HL-60 (cell line): ENCODE measurements at places on chromosomes 16 and 17.

DNA sequence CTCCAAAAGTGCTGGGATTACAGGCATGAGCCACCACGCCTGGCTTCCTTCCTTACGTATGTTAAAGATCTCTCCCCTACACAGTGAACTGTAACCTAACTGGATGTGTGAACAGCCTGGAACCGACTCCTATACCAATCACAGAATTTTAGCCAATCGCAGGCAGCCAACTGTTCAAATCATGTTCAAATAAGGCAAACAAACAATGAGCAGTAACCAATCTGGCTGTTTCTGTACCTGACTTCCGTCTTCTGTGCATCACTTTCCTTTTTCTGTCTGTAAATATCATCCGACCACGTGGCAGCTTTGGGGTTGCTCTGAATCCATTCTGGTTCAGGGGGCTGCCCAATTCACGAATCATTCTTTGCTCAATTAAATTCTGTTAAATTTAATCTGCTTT, 27.5 kb downstream of the TEKT5 start:
- no peak for DNase-seq

GRCh38 chr16:78513838-78514237, 414.4 kb downstream of the WWOX start:
- no peak for DNase-seq

DNA sequence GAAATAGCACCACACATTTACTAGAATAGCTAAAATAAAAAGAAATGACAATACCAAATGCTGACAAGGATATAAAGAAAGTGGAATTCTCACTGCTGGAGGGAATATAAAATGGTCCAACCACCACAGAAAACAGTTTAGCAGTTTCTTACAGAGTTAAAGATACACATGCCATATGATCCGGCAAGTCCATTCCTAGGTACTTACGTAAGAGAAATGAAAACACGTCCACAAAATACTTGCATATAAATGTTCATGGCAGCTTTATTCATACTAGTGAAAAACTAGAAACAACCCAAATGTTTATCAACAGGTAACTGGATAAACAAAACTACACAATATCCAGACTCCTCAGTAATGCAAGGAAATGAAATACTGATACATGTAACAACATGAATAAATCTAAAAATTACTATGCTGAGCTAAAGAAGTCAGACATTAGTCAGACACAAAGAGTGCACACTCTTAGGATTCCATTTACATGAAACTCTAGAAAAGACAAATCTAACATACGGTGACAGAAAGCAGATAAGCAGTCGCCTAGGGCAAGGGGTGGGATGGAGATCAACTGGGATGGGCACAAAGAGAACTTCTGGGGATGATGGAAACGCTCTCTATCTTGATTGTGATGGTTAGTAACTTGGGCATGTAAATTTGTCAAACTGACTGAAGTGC, 76.4 kb downstream of the SMG6 start:
- no peak for DNase-seq

GRCh38 chr16:77496934-77497333, 62.1 kb upstream of the ADAMTS18 start:
- DNase-seq, result no peak

DNA sequence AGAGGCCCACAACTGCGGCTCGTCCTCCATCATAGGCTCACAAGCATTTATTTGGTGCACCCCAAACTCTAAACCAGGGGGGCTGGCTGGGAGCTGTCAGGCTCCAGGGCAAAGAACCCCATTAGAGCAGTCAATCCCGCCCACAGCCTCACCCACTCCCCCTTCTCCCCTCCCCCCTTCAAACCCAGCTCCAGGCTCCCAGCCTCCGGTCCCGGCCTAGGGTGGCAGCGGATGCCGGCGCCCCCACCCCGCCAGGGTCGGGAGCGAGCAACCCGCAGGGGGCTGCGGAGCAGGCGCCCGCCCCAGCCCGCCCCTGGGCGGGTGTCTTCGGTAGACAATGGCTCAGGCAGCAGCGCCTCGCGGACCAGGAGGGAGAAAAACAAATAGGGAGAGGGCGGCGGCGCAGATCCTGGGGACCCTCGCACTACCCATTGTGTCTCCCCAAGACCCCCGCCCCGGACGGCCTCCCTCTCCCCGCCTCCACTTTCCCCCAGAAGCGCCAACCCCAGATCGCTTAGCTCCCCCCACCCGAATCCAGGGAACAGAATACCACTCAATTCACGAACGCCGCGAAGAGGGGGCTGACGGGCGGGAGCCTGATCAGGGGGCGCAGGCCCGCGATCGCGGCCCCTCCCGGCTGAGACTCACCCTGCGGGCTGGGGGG, 572 bp downstream of the FAM171A2 start:
- no peak for DNase-seq

DNA sequence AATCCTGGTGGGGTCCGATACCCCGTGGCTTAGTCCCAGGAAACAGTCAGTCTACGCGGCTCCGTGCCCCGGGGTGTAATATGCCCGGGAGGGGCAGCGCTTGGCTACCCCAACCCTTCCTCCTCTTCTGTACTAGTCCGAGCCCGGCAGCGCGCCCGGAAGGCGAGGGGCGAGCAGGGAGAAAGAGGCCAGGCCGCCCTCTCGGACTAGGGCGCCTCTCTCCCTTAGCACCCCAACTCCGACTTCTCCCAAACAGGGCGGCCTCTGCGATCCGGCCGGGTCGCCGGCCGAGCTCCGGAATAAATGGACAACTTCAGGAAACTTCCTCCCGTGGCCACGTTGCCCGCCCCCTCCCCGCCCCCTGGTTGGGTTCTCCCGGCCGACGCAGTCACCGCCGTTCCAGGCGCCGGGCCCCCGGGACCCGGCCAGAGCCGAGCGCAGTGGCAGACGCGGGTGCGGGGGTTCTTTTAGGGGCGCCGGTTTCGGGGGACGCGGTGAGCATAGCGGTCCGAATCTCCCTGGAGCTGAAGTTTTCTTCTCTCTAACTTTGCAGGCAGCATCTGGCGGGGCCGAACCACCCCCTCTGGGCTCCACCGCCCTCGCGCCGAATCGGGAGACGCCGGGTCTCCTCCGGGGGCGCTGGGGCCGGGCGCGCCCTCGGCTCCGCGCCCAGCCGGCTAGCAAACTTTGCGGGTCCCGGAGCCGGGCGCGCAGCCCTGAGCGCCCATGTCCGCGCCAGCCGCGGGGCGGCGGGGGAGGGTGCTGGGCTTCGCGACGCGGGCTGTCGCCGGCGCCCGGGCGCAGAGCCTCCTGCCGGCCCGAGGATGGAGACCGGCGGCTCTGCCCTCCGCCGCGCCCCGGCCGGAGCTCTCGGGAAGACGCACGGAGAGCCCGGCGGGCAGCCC, at the start of gene SDK2:
Gene SDK2, minus strand, starts transcription at position 301 of the 905 bp plus-strand sequence. CDS start 357 bp downstream, outside the sequence.
- peak; percentile 5 for DNase-seq

DNA sequence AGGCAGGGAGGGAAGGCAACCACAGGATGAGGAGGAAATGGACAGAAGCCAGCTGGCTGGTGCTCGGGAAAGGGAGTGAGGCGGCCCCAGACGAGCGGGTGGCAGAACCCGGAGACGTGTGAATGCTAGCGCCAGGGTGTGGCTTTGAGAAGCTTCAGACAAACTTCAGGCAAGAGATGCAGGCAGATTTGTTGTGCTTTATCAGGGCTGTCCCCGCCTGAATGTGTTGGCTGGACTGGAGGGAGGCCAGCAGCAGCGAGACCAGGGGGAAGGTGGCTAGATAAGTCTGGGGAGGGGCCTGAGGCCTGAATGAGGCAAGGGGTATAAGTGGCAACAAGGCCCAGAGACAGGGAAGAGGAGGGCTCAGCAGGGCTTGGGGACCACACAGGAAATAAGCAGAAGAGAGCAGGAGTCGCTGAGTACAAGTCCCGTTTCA, 22.0 kb downstream of the CAMKK1 start:
- no peak for DNase-seq

DNA sequence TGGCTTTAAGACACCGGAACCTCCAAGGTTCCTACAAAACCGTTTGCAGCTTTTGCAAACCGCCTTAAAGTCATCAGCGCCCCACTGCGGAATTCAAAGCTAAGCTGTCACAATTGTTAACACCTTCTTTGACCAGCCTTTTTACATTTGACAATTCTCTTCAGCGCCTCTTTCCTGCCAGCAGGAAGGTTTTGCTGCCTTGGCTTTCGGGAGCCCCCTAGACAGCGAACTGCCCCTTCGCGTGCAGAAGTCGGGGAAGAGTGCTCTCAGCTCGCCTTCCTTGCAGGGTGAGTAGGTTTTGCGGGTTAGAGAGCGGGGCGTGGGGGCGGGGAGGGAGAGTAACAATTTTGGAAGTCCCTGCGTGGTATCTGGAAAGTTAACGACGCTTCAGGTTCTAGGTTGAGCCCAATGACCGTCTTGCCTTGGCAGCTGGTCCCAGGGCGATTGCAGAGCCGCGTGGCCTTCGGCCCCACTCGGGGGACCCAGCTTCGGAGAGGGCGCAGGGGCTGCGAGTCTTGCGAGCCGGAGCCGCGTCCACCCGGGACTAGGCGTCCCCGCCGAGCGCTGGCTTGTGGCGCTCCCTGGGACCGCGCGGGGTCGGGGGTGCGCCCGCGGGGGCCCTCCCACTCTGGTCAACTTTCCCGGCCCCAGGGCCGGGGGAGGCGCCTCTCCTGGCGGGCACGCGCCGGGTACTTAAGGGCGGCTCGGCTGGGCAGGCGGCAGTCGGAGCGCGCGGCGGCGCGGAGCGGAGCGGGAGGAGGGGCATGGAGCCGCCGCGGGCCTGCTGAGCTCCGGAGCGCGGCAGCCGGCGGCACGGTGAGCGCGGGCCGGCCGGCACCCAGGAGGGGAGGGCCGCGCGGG, at the start of gene HAS3:
Gene HAS3, plus strand, starts transcription at position 153 of the 861 bp plus-strand sequence. CDS start 3,743 bp downstream, outside the sequence.
- DNase-seq, result peak; percentile 80

GRCh38 chr16:17827313-17827712, 356.6 kb upstream of the XYLT1 start:
- DNase-seq, result no peak

DNA sequence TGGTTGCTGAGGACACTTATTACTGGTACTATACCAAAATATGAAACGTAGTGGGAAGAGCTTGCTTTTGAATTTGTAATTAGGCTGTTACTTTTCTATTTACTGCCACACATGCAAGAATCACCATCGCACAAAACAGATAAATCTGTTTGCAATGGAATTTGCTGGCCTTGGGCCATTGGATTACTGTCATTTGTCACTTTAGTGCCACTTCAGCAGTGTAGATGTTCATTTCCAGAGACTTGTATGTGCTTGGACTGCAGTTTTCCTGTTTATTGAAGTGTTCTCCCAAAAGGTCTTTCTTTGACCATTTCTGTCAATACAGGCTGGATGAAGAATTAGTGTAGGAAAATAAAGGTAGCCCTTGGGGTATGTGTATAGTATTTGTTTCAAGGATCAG, 4.5 kb downstream of the USP10 start:
- DNase-seq, result no peak

GRCh38 chr17:78599419-78599818, 22.2 kb upstream of the DNAH17 start:
- no peak for DNase-seq

- peak; percentile 74 for DNase-seq
Observed at GRCh38 chr17:74686761-74687160, 26.0 kb downstream of the CD300LF start.

DNA sequence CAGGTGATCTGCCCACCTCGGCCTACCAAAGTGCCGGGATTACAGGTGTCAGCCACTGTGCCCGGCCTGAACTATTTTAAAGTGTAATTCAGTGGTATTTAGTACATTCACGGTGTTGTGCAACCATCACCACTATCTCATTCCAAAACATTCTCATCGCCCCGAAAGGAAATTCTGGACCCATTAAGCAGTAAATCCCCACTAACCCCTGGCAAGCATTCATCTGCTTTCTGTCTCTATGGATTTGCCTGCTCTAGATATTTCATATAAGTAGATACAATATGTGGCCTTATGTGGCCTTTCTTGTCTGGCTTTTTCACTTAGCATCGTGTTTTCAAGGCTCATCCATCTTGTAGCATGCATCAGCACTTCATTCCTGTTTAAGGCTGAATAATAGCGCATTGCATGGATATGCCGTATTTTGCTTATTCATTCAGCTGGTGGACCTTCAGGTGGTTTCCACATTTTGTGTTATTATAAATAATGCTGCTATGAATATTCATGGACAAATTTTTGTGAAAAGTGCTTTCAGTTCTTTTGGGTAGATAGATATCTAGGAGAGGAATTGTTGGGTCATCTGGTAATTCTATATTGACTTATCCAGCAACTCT, 8.4 kb upstream of the HERPUD1 start:
- no peak for DNase-seq

DNA sequence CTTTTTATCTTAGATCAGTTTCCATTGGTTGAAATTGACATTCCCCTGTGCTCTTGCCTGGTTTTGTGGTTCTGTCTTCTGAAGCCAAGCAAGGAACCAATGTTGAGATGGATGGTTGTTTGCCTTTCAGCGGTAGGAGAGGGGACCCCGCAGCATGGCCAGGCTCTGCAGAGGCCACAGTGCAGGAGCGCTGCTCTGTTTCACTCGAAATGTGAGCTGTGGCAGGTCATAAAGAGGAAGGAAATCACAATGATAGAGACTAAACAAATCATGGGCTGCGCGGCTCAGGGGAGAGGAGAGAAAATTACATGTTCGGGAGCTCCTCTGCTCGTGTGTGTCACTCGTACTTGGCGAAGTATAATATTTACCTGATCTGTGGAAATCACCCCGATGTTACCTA, 148.2 kb downstream of the SNX29 start:
- peak; percentile 15 for DNase-seq

GRCh38 chr16:83574388-83574787, 233.4 kb upstream of the HSBP1 start:
- DNase-seq, result no peak

- no peak for DNase-seq
Observed at GRCh38 chr17:38466346-38467315, 38.4 kb downstream of the ARHGAP23 start.

GRCh38 chr16:54211203-54211602, 75.4 kb downstream of the IRX3 start:
- DNase-seq, result no peak

- DNase-seq, result no peak
Observed at GRCh38 chr17:14843086-14843795, 421.9 kb downstream of the PMP22 start.

- DNase-seq, result no peak
Observed at GRCh38 chr17:75512926-75513640, 2.3 kb downstream of the CASKIN2 start.

- DNase-seq, result no peak
Observed at GRCh38 chr16:1746693-1747195, 24.6 kb downstream of the NME3 start.

GRCh38 chr17:49455272-49455861, 39.7 kb upstream of the NGFR start:
- DNase-seq, result no peak

DNA sequence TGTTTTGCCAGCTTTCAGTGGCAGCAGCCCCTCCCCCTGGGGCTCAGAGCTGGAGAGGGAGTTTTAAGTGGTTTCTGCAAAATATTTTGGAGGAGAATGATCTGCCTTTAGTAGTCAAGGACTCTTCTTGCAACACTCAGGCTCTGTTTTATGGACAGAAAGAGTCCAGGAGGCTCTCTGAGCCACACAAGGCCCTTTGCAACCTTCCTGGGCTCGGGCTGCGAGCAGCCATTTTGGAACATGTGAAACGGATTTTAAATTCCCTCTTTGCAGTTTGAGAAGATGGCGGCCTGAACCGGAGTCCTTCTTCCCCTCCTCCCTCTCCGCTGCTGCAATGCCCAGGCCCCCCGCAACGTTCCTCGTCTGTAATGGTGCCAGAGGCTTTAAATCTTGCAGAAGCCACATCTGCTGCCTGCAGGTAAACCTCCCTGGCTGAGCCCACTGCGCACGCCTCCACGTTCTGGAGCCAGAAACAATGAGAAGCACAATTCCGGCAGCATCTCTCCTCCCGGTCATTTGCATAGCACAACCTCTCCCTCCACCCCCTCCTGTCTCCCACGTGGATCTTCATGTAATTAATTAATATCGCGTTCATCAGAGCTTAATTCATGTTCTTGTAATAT, 386.1 kb downstream of the SEC14L1 start:
- no peak for DNase-seq
